ENCODE measurements at places on chromosomes 11 and 22.

- DNase-seq, result no peak
These were observed 32.9 kb downstream of the CABIN1 start for GRCh38 chr22:24043958-24044357.

DNA sequence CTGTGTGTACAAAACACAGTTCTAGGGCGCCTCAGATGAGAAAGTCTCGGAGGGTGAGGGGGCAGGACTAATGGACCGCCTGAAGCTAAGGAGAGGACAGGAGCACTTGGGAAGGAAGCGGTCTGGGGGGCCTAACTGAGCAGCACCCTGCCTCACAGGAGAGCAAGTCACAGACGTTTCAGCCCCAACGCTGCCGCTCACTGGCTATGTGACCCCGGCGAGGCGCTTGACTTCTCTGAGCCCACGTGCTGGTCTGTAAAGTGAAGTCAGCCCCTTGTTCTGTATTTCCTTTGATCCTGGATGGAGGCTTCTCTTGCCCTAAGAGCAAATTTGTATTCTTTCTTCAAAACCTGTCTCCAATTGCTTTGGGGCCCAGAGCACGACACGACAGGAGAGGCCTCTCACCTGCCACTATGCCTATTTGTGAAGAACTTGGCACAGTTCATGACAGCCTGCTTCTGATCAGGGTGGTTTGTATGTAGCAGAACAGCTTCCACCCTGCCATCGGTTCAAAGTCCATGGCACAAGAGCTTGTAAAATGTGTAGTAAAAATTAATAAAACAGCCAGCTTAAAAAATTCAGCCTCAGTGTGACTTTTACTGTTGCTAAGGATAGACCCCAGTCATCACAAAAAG, 59.1 kb downstream of the WNT11 start:
- DNase-seq, result no peak

DNA sequence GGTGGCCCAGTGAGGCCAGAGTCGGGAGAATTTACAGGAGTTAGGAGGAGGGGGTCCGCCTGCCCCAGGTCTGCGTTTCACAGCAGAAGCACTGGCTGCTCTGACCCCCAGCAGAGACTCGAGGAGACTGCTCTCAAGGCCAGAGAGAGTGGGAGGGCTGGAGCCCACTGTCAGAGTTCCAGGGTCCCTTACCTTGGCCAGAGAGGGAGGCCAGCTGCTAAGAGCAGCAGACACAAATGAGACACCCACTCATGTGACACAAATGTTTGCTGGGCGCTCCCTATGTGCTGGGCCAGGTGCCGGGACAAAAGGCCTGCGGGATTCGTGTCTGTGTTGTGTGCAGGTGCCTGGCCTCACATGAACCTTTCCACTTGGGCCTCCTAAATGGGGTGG, 2.8 kb upstream of the TNFRSF13C start:
- DNase-seq, result no peak

DNA sequence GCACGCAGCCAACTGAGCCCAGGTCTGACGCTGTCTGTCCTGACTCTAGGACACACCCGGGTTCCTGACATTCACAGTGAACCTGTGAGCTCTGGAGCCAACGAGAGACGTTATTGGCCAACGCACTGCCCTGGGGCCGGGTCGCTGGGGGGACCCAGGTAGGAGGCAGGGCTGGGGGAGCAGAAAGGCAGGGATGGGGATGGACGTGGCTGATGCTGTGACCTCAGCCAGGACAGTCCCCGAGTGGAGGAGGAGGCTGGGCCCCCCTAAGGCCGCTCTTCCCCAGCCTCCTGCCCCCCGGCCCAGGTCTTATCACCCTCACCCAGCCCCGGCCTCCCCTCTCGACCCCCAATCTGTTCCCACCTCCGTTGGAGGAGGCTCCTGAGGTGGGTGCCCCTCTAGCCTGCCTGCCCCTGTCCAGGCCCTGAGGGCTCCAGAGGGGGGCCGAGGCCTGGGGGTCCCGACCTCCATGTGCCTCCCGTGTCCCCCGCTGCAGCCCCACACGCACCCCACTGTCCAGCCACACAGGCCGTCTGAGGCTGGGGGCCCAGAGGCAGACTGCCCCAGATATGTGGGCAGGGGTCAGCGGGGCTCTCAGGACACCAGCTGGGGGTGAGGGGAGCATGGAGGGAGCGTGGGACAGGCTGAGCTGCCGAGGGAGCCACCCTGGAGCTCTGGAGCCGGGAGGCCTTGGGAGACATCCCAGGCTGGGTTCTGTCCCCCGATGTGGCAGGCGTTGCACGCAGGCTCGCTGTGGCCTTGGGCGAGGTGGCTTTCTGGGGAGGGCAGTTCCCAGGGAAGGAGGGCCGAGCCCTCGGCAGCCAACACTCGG, 29.2 kb upstream of the MUC5AC start:
- DNase-seq, result no peak

GRCh38 chr22:28706845-28707244, 27.2 kb upstream of the TTC28 start:
- DNase-seq, result no peak

- no peak for DNase-seq
These were observed 63.3 kb downstream of the SIK3 start for GRCh38 chr11:117034901-117035300.

- DNase-seq, result no peak
These were observed 35.5 kb downstream of the UBASH3B start for GRCh38 chr11:122690801-122691548.

DNA sequence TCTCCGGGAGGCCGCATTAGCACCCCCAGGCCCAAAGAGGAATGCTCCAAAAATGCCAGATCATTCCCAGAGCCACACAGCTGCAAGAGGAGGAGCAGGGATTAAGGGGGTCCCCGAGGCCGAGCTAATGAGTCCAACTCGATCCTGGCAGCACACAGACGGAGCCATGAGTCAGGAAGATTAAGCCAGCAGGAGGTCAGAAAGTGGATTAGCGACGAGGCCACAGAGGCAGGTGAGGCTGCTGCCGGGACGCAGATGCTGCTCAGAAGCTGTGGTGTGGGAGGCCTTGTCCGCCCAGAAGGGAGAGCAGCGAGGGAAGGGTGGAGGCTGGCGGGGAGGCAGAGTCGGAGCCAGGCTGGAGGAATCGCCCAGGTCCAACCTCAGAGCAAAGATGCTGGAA, 120.5 kb downstream of the SHANK2 start:
- no peak for DNase-seq

GRCh38 chr11:69939551-69940245, 120.5 kb upstream of the FGF3 start:
- no peak for DNase-seq

- DNase-seq, result no peak
These were observed 57.8 kb downstream of the SBF1 start for GRCh38 chr22:50416996-50417395.

DNA sequence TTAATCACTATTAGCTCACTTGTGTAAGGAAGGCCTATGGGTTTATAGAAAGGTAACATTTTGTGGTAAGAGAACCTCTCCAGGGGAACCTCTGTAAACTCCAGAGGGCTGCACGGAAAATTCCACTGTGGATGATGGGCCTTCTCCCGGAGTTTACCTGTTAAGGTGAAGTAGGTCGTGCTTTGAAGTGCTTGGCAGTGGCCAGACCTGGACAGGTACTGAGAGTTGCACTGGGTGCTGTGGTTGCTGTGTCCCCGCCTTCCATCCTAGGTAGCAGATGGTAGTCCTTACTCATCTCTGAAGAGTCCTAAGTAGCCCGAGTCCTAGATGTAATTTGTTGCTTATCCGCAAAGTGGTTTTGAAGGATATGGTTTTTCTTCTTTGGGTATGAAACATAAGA, 133.4 kb downstream of the TEAD1 start:
- DNase-seq, result no peak

- DNase-seq, result no peak
These were observed 240.2 kb downstream of the MN1 start for GRCh38 chr22:27561286-27561904.

DNA sequence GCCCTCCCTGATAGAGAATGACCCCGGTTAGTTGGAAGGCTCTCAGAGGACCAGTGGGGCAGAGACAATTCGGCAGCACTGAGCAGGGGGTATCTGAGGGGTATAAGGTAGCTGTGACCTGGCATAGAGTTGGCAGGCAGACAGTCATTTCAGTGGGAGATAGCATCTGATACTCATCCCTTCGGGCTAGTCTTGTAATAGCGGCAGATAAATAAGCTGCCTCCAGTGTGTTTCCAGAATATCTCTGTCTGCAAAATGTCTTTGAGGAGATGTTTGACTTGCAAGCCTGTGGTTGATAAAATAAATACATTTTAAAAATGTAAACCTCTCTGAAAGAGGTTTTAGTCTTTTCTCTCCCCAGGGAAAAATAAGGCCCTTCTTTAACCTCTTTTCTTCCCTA, 54.2 kb downstream of the TEAD1 start:
- no peak for DNase-seq

- DNase-seq, result no peak
These were observed 1.4 kb downstream of the LIPT2 start for GRCh38 chr11:74492084-74492483.

GRCh38 chr11:101803651-101804050, 111.2 kb upstream of the CEP126 start:
- DNase-seq, result no peak
